Fibroblast of pulmonary artery (primary cell): ENCODE measurements at places on chromosomes 2 and 18.

DNA sequence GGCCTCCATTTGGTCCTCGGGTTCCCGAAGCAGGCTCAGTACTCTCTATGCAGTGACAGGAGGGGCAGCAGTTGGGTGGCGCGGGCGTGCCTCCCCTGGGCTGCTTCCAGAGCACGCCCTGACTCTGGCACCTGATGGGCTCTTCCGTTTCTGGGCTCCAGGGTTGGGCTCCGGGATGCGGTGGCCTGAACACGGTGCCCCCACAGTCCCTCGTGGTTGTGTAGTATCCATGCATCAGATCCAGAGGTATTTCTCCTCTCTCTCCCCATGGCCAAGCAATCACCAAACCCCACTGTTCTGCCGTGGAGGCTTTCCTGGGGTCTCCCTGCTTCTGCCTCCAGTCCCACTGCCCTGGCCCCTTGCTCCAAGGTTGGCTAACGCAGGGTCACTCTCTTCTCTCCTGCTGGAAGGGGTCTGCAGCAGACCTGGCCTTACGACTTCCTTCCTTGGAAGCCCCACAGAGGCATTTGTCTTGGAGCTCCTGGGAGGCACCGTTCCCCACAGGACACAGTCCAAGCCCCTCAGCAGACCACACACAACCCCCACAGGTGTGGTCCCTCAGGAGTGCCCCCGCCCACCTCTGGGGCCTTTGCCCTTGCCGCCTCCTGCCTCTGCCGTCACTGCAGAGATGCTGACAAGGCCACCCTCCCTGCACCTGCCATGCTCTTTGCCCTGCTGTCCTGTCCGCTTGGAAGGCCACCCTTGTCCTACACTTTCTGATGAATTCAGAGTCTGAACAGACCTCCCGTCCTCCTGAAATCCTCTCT, 136.6 kb upstream of the ASB18 start:
- no peak for DNase-seq

DNA sequence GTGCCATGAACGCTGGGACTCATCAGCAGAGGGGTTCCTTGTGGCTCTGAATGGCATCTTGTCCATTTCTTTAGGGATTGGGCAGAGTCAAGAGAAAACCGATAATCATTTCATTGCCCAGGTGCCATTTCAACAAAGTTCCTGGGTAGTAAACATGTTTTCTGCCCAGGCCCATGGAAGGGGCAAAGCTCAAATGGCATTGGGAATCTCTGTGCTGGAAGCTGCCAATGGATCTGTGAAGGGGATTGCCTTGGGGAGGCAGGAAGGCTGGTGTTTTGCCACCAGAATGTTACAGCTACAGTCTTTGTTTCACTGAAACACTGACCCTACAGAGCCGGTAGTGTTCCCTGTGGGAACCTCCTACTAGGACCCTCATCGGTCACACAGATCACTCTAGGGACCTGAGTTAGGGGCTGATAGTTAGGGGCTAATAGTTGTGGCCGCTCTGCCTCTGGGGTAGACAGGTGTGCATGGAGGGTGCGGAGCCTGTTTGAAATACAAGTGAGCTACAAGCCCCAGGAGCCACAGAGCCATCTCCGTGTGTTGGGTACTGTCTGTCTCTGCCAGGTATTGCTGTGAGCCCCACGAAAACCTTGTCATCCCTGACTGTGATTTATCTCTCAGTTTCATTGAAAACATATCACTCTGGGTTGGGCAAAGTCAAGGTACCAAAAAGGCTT, 224.4 kb upstream of the COPS8 start:
- DNase-seq, result no peak

DNA sequence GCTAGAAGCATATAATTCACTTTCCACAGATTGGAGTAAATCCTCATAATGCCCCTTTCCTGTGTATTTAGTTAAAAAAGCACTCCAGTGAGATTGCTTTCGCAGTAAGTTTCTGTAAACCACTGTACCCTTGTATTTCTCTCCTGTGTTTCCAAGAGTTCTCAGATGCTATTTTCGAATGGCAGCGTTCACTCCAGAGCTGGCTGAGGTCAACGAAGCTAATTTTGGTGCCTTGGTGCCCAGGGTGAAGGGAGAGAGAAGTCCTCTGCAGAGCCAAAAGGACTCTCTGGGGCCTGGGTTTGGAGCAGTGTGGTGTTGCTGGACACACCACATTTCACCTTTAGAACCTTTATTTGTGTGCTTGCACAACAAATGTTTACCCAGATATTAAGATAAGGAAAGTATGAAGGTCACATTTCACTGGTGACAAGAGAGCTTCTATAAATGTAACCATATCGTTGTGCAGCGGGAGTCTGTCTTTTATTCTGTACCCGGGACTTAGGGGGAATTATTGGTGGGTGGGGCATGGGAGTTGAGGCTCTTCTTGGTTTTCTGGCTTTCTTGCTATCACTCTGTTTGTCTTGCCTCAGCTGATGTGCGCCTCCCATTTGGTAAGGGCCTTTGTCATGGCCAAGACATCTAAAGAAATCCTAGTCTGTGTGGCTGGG, 9.9 kb downstream of the EPAS1 start:
- no peak for DNase-seq

DNA sequence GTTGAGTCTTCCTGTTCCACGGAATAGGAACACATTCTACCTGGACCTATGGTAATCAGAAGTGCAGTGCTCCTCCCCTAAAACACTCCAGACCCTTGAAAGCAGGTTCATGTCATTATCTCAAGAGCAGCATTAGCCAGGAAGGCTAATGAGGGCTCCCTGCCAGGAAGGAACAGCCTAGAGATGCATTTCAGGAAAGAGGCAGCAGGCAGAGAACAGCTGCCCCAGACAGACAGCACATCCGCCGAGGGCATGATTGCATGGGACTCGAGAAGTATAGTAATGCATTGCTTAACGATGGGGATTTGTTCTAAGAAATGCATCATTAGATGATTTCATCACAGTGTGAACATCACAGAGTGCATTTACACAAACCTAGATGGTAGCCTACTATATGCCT, 171.5 kb downstream of the ALK start:
- DNase-seq, result no peak

- DNase-seq, result peak; percentile 69
Measured at GRCh38 chr2:127884436-127884835, 1.3 kb downstream of the AMMECR1L start.

DNA sequence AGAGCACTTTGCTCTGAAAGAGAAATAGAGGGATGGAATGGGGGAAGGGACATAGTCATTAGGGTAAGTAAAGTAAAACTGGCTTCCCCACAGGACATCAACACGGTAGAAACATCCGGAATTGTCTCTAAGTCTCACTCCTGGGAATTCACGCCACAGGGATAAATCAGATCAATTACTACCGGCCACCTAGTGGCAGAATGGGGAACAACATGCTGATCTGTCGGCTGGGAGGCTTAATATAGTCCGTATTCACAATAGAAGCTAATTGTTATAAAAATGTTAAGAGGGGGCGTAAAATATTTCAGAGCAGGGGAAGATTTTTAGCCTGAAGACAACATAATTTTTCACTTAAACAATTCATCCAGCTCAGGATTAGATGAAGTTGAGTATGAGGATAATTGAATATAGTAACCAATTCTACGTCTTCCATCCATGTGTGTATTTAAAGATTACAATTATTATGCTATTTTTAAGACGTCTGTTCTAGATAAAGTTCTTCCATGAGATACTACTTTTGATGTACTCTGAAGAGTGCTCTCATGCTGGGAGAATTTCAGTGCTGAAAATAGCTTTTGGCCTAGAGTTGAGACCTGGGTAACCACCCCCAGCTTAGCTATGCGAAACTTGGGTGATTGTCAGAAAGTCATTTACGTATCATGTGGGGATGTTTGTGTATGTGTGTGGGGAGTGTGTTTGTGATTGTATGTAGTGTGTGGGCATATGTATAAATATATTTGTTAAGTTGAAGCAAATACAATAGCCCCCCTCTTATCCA, 65.7 kb downstream of the LRRTM1 start:
- DNase-seq, result peak; percentile 40

DNA sequence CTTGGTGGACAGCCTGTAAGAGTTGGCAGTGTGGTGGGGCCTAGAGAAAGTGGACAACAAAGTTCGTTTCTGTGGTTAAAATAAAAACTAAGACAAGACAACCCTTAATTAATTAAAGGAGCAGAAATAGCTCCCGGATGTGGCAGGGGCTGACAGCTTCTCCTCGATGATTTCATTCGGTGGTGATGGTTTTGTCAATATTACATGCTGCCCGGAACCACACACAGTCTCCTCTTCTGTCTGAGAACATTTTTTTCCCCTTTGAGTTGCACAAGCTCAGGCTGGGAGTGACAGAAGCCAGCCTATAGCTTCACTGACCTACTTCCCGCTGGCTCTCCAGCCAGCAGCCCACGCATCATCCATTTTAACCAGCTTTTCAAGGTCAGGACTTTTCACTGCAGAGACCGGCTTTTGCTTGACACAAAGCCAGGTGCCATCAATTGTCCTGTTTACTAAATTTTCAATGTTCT, 378.8 kb downstream of the SLC4A3 start:
- DNase-seq, result peak; percentile 72

DNA sequence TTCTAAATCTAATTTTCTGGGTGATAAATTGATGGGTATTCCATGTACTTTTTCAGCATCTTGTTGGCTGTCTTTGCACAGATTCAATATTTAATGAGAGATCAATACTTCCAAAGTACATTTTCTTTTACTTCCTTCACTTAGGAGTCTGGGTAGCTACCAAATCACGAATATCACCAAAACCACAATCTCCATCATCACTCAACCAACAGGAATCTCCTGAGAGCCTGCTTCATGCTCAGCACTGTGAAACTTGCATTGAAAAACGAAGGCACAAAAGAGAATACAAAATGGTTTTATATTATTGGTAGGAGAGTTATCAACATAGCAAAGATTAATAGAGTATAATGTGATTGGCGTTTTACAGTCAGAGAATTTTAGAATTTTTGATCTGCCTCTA, 261.5 kb upstream of the DSEL start:
- no peak for DNase-seq

DNA sequence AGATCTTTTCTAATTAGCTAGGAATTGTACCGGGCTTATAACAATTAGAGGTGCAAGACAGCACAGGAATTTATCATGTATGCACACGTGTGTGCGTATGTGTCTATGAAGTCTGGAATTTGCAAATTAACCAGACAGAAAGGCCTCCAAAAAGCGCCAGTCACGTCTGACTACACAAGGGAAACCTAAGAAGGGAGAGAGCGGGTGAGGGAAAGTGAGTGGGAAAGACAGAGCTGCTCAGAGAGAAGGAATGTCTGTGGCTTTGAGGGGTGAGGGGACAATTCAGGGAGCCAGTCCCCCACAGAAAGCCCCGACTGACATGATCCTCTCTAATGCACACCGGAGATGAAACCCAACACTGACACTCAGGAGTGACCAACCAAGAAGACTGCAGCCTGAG, 197.7 kb upstream of the SH3BP4 start:
- DNase-seq, result no peak

- DNase-seq, result peak; percentile 55
Measured at GRCh38 chr18:5630057-5630899, 86.5 kb upstream of the EPB41L3 start.

GRCh38 chr2:42359965-42360483, 993 bp downstream of the COX7A2L start:
- peak; percentile 72 for DNase-seq
